Skin of body (tissue), 3 donors: ENCODE measurements at places on chromosomes 6 and 20. TPM values are rescaled to one million over a fixed set of nuclear protein-coding genes. Genes with fewer than 3 reads are reported as not detected.

PI16 gene
- 10.1 TPM for total RNA-seq

MRAP2 gene
- total RNA-seq = 5.6 TPM

GRCh38 chr20:36728986-36729385, 16.9 kb downstream of the NDRG3 start:
- no peak for DNase-seq

- DNase-seq = peak; percentile 89
These were observed 309.3 kb downstream of the PRL start for GRCh38 chr6:21987501-21987957.

- peak; percentile 62 for DNase-seq
These were observed 179.6 kb upstream of the CCN2 start for GRCh38 chr6:132130626-132131298.

- no peak for DNase-seq
These were observed 5.5 kb upstream of the JAG1 start for GRCh38 chr20:10679269-10679668.

GRCh38 chr6:56753811-56754210, 111.1 kb upstream of the DST start:
- DNase-seq = no peak

TRIM10 gene
- total RNA-seq = 2.2 TPM

GRCh38 chr6:120147071-120147871, 797.7 kb upstream of the MAN1A1 start:
- no peak for DNase-seq

LZTS3 gene
- total RNA-seq = 2.7 TPM

DNA sequence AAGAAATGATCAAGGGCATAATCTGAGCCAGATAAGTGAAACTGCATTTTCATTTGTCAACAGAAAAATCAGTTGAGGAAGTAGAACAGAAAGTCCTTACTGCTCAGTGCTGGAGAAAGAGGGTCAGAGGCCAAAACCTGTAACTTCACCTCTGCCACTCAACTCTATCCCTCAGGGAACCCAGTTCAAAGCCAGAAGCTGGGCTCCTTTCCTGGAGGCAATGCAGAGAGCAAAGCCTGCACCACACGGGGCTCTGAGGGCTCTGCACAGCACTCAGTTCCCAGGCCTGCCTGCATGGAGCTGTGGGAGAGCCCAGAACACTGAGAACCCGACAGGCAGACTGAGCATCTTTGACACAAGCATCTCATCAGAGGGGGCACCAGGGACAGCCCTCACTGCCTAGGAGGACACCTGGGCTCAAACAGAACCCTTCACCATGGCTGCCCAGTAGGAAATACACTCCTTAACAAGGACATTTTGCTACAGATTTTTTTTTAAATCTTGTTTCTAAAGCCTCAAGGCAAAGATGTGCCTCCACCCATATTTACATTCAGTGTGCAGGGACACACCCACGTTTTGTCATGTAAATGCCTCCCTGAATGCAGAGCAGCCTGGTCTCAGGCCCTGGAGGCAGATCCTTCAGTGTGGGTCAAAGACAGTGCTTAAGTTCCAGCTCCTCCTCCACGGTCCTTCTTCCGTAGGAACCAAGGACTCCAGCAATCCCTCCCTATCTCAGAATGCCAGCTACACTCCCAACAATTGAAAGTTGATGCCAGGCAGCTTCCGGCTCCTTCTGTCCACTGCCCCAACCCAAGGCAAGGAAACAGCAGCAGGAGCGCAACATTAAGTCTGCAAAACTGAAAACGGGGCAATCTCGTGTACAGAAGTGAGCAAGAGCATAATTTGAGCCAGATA, 6.6 kb downstream of the RNASET2 start:
- DNase-seq = no peak

EDN1 gene
- 6.3 TPM for total RNA-seq

DNA sequence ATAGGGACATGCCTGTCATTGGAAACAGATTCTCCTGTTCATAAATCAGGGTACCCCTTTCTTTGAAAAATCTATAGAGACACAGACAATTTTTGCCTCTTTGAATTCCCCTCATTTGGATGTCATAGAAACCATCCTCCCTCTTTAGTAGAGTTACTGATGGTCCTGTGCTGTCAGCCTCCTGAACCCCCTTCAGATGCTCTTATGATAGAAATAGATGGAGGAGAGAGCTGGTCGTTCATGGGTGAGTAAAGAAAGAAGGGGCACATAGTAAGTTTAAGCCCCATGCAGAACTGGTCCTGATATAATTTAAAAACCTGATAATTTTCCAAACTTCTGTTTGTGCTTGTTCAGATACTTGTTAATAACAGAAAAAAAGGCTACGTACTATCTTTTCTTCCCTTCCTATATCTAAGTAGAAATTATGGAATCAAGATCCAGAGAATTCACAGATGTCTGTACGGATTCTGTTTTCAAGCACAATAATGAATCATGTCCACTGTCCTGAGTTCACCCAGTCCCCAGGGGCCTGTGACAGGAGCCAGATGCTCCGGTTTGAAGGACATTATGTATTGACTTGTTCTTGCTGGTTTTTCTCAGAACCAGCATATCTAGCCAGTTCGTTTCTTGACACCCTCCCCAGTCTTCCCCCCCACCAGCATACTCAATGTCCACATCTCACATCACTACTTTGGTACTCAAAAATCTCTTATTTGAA, 78.1 kb downstream of the NCOA7 start:
- DNase-seq = no peak

RSPH4A gene
- total RNA-seq = 0.49 TPM

DNA sequence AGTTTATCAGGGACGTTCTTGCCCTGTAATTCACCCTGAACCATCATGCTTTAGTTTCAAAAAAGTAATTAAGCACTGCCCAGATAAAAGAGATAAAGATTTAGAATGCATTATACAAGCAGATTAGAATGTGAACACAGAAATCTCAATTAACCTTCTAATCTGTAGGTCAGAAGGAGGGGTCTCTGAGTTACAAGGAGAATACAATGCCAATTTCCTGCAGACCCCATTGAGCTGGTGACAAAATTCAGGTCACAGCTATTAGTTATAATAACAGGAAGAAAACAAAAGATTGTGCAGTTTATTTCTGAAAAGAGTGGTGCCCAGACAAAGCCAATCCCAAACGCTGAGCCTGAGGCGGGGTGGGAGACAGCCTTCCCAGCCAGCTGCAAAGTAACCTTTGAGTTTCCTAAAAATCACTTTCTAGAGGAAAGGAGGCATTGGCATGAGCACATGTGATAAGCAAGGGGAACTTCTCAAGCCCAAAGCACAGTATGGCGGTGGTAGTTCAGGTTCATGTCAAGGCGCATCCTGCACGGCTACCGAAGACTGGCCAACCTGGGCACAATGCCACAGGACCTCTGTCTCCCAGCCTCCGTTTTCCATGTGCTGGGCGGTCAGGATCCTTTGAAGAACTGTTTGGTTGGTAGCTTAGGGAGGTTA, 192.5 kb downstream of the TTLL2 start:
- no peak for DNase-seq

DNA sequence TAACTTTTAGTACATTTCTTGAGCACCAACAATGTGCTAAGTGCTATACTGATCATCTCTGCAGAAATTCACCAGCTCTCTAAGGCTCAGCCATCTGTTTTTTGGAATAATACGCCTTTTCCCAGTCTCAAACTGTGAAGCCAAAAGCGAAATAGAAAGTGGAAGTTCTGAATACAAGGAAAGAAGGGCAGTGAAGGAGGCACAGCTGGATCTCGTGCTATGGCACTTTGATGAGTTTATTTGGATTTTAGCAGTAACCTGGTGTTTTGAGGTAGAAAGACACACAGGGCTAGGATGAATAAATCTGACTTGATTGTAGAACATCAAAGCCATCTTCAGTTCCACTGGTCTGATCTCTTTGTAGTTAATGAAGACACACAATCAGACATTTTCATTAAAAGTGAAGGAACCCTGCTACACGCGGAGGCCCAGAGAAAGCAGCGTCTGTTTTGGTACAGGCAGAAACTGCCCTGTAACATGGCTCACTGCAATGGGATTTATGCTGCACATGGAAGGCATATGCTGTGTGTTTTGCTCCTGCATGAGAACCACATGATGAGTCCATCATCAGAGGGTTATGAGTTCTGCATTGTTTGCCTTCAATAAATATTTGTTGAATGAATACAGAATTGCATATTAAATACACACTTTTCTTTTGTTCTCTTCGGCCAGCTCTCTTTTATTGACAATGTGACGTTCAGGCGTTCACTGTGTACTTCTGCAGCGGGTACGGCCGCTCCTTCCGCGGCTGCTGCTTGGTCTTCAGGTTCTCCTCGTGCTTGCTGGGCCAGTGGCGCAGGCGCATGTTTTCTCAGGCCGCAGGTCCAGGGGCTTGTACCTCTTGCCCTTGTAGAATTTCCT, 100.9 kb downstream of the PREP start:
- DNase-seq = peak; percentile 64

DNA sequence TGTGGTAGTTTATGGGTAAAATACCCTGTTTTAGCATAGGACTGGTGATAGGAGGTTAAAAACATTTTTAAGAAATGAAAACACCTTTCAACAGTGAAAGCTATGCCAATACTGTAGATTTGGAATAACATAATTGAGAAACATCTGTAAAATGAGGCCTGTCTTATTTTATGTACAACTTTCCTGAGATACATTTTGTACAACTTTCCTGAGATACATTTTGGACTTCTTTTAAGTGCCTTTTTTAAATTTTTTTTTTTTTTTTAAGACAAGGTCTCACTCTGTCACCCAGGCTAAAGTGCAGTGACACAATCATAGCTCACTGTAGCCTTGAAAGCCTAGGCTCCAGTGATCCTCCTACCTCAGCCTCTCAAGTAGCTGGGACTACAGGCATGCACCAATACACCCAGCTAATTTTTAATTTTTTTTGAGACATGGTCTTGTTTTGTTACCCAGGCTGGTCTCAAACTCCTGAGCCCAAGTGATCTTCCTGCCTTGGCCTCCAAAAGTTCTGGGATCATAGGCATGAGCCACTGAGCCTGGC, 84.6 kb downstream of the MAN1A1 start:
- no peak for DNase-seq

HAO1 gene
- not detected for total RNA-seq

DNA sequence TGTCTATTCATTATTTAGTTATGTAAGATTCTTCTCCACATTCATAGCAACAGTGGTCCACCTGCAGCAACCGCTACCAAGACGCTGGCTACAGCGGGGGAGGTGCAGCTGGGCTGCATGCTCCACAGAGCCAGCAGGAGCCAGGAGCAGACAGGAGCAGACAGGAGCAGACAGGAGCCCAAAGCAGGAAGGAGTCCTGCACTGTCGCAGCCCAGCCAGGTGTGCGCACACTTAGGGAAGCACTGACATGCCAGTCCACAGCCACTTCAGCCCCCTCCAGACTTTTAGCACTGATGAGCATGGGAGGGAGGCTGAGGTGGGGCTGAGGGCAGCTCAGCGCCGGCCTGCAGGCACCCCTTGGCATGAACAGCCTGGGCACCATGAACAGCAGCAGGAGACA, 19.6 kb downstream of the KIF16B start:
- DNase-seq = no peak

GRCh38 chr20:32647606-32648005, 26.1 kb downstream of the C20orf203 start:
- no peak for DNase-seq

NRN1 gene
- total RNA-seq = 19.7 TPM

DNA sequence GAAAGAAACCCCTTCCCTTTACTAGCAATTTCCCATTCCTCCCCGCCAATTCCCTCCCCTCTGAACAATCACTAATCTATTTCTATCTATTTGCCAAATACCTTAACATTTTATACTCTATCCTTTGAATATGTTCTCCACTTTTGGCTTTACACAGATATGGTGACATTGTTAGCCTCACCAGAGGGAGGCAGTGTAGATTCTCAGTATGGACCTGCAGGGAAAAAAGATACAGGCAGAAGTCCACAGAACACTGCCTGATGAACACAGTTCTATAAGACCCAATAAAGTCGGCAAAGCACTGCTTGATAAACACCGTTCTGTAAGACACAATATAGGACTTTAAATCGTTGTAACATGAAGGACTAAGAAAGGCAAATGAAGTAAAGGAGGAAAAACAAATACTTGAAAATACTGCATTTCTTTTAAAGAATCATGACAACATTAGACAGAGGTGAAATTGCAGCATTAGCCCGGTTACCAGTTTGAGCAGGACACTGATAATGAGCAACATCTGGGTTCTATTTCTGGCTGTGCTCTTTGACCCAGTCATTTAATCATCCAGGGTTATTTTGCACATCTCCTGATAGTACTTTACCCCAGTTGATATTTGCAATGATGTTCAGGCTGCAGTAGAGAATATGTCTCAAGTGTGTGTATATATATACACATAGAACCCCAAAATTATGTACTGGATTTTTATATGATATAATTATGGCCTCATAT, 296.8 kb downstream of the UTRN start:
- DNase-seq = no peak

PRR18 gene
- total RNA-seq = 0.20 TPM

DNA sequence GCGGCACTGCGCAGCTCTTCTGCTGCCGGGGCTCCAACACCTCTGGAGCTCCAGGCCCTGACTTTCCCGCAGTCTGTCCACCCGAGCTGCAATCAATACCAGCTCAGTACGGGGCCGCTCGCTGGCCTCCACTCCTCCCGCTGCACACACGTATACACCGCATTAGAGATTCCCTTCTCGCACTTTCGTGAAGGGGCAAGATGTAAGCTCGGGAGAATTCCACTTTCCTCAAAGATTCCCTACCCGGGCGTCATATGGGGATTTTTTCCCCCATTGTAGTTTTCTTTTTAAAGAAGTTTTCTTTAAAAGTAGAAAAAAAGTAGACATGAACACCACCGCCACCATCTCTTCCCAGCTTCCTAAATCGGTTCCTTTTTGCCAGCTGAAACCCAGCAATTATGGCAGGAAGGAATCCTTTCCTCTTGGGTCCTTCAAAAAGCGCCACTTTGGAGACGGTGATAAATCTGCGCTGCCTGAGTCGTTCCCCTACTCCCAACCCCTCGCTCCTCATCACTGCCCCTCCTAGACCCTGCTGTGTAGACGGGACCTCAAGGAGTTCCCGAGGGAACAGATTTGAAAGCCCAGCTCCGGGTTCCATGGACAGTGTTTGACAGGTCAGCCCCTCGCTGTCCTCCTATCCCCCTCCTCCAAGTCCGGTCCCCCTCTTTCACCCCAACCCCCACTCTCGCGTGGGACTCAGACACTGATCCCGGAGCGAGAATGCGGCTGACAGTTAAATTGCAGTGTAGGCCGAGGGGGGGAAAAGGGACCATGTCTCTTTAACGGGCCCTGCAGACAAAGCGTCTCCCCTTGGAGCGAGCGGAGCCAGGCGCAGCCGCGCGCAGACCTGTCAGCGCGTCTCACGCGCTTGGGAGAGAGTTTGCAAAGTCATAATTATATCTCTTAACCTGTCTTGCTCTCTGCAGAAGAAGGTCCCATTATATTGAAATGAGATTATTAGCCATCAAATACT, 39.5 kb downstream of the NCR2 start:
- DNase-seq = no peak

HCK gene
- 11.5 TPM for total RNA-seq
